ENCODE measurements at places on chromosomes 2 and 18. TPM values are rescaled to one million over a fixed set of nuclear protein-coding genes. Genes with fewer than 3 reads are reported as not detected.
A peak's percentile ranks its signal among the peaks of the same experiment; 100 is the strongest.

Gene SYT4
- total RNA-seq, result not detected

Gene KANSL1L
- 25.3 TPM for total RNA-seq

Gene ARHGEF33
- 0.59 TPM for total RNA-seq

Gene SMC6
- total RNA-seq, result 28.5 TPM

GRCh38 chr18:26503382-26503781, 45.0 kb downstream of the KCTD1 start:
- peak; percentile 44 for DNase-seq

GRCh38 chr2:224969633-224970260, 72.5 kb downstream of the DOCK10 start:
- no peak for DNase-seq

DNA sequence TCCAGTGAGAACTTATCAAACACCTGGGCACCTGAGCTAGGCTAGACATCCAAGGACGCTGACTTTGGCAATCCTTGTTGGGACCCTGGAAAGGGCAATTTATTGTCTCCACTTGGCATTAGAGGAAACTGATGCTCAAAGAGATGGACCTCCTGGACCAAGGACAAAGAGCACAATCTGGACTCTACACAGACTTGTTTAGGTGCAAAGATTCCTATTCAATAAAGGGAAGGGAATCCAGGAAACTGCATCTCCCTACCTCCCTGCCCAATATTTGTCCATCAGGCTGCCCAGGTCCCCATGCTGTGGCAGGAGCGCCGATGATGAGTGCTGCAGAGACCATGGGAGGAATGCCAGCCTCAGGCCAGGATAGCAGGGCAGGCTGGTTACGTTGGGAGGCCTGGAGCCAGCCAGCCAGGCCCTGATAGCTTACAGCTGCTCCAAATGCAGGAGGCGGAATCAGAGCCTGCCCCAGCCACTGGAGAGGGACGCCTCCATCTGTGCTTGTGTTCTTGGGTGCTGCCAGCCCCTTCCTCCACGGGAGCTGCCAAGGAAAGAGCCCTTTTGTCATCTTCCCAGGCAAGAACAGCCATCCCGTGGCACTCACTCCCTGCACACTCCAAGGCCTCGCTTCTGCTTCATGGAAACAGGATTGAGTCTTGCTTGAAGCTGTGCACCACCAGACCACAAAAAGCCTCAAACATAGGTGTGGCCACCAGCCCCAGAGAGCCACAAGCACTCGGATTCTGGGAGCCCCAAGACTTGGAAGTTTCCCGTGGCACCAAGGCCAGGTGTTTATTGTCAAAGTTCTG, 60.0 kb downstream of the HS1BP3 start:
- DNase-seq, result peak; percentile 78

DNA sequence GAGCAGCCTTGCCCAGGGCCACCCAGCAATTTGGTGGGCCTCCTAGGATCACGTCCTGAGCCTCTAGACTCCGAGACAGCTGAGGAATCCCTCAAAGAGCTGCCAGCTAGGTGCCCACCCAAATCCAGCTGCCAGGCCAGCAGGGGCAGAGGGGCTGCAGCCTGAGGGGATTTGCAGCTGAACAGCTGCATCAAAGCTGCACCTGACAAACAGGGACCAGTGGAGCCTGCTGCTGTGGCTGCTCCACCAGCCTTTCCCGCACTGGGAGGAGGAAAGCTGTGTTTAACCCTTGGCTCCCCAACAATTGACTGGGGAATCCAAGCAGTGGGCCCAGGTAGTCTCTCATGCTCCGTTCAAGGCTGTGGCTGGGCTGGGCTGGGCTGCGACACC, 8.2 kb downstream of the ADRA2B start:
- DNase-seq, result no peak

- no peak for DNase-seq
Observed at GRCh38 chr2:241649404-241649803, 11.9 kb downstream of the ATG4B start.

- no peak for DNase-seq
Observed at GRCh38 chr2:167424221-167424620, 535.9 kb downstream of the XIRP2 start.

DNA sequence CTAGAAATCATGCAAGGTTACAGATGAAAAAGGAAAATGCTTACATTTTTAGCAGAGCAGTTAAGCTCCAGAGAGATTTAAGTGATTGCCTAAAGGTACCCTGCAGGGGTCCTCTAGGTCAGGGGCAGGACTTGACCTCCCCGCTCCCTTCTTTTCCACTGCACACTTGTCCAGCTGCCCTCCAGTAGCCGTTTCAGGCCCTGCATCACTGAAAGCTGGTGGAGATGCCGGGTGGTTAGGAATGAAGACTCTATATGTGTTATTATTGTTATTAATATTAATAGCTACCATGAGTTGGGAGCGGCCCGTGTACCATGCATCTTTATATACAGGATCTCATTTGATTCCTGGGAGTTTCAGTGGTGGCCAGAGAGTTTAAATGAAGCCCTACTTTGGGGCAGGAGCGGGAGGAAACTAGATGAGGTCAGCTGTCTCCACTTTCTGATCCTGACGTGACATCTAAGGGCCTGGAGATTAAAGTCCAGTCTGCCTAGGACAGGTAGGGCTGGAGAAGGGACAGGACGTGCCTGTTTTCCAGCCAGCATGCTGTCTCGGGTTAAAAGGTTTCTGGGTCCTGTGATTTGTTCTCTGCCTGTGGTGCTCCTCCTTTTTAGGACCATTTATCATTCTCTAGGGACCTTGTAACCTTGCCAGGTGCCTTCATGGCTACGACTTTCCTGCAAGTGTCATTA, 2.1 kb downstream of the TMEM37 start:
- no peak for DNase-seq

- DNase-seq, result no peak
Observed at GRCh38 chr2:96839293-96839874, 4.4 kb downstream of the ANKRD23 start.
